ENCODE measurements at places on chromosomes 3 and 15. TPM values are rescaled to one million over a fixed set of nuclear protein-coding genes. Genes with fewer than 3 reads are reported as not detected.

GRCh38 chr3:197175503-197175902 lies 122.9 kb downstream of the DLG1 start:
- no peak overlapping the region for H3K4me3 ChIP-seq
- DNase-seq = no peak
- H3K27me3 ChIP-seq = no peaks in the 10 kb centered on the region
- H3K4me1 ChIP-seq = no peaks in the 10 kb centered on the region

DNA sequence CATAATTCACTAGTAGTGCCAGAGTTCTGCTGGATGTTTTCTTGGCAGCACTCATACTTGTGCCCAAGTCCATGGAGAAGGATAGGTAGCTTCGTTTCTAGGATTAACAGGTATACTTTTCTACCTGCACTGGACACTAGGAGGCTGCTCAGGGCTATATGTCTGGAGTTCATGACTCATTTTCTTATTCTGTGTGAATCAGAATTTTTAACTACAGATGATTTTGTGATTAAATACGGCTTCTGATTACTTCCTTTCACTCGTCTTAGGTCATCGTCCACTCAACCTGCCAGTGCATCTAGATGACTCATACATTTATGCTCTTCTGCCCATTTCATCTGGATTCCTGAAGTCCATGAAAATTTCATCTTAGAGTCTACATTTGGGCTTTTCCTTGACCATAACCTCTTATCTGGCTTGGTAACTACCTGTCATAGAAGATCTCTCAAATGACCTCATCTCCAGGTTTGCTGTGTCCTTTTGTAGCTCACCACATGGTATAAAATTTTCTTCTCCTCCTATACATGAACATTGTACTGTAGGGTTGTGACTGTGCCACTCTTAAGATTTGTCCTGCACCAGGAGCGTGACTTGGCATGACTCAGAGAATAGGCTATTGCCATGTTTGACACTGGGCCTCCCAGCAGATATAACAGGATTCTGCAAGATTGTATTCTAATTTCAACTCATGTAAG lies 66.7 kb upstream of the GCSAM start:
- H3K4me1 ChIP-seq = no peaks in the 10 kb centered on the region
- no peaks in the 10 kb centered on the region for H3K36me3 ChIP-seq
- DNase-seq = no peak
- no peak overlapping the region for H3K4me3 ChIP-seq
- H3K27ac ChIP-seq = no peak overlapping the region

DNA sequence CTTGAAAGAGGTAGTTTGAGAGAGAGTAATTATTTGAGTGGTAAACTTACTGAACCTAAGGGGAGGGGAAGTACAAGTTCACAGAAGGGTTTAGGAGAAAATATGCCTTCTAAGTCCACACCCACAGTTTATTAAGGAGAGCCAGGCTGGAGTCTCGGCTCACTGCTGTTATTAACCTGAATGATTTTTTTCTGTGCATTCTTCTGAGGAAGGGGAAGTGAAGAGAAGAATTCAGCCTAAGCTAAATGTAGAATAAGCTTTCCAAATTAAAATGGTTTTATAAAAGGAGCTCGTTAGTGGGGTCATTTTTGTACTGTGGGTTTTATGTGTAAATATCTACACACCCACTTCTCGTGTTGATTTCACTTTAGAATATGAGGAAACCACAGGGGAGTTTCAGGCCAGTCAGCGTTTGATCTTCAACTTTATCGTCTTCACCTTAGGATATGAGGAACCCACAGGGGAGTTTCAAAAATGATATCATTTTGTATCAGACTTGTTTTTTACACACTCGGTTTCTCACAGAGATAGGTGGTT lies 1.5 kb downstream of the WHAMM start:
- H3K27me3 ChIP-seq = no peaks in the 10 kb centered on the region
- peaks cover 16% of the 10 kb centered on the region for H3K4me1 ChIP-seq
- H3K36me3 ChIP-seq = peaks cover 10% of the 10 kb centered on the region
- H3K4me3 ChIP-seq = peak overlapping the region; percentile 90

DNA sequence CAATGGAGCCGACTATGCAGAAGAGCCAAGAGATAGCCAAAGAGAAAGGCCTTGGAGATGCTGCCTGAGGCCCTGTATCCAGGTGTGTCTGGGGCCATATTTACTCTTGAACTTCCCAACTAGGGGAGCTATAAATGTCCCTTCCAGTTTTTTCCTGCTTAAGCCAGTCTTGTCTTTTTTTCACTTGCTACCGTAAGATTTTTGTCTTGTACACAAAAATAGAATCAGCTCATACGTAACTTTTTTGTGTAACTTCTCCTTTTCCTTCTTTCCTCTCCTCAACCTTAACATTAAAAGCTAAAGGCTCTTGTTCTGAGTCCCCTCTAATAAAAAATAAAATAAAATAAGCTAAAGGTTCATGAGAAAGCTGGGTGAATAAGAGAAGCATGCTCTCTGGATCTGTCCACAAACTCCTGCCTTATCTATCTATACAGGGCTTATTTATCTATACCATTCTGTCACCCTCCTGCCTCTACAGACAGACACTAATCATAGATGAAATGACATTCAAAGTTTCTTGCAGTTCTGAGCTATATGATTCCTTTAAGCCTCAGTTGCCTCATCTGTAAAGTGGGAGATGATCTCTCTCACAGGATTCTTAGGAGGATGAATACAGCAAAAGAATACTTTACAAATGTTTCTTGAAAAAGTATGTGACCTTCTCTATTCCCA lies 4.6 kb downstream of the SUMF1 start:
- H3K4me3 ChIP-seq = no peak overlapping the region
- H3K27me3 ChIP-seq = no peaks in the 10 kb centered on the region
- H3K4me1 ChIP-seq = peaks cover 3% of the 10 kb centered on the region

- H3K27me3 ChIP-seq = no peaks in the 10 kb centered on the region
- H3K4me1 ChIP-seq = no peaks in the 10 kb centered on the region
- no peak for DNase-seq
- no peaks in the 10 kb centered on the region for H3K36me3 ChIP-seq
Measured at GRCh38 chr3:66615643-66616301, 115.0 kb upstream of the LRIG1 start.

GRCh38 chr3:195458316-195458717 lies 15.5 kb upstream of the ACAP2 start:
- no peak overlapping the region for H3K4me3 ChIP-seq
- no peak for DNase-seq
- H3K36me3 ChIP-seq = no peaks in the 10 kb centered on the region
- H3K4me1 ChIP-seq = no peaks in the 10 kb centered on the region
- H3K27ac ChIP-seq = no peak overlapping the region
- H3K27me3 ChIP-seq = no peaks in the 10 kb centered on the region

GRCh38 chr3:61439122-61439458 lies 122.3 kb upstream of the PTPRG start:
- H3K27me3 ChIP-seq = no peaks in the 10 kb centered on the region
- no peak overlapping the region for H3K4me3 ChIP-seq
- no peak for DNase-seq
- no peaks in the 10 kb centered on the region for H3K36me3 ChIP-seq

EPHA6 gene
- total RNA-seq = not detected

RYR3 gene
- 3.1 TPM for total RNA-seq

All from ascending aorta (tissue), 2 donors.